ENCODE measurements at places on chromosomes 7 and 10. TPM values are rescaled to one million over a fixed set of nuclear protein-coding genes. Genes with fewer than 3 reads are reported as not detected.

The TEX36 gene
- total RNA-seq: not detected

The VSTM2A gene
- not detected for total RNA-seq

The ENTPD1 gene
- 0.37 TPM for total RNA-seq

The ACSM6 gene
- not detected for total RNA-seq

The KIN gene
- 15.0 TPM for total RNA-seq

The ADCK2 gene
- 16.5 TPM for total RNA-seq

The ALKBH4 gene
- 6.1 TPM for total RNA-seq

The MPP7 gene
- total RNA-seq: 11.0 TPM

The TMED4 gene
- 71.6 TPM for total RNA-seq

The CDCA7L gene
- 92.1 TPM for total RNA-seq

DNA sequence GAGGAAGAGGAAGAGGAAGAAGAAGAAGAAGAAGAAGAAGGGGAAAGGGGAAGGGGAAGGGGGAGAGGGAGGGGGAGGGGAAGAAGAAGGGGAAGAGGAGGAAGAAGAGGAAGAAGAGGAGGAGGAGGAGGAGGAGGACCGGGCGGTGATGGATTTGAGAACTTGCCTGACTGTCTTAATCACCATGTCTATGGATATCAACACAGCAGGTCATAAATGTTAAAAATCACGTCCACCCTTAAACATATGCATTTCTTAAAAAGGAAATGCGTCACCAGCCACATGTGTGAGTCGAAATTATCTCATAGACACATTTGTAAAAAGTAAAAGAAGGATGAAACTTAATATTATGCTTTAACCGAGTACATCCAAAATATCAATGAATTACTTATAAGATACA, 42.1 kb upstream of the INSIG1 start:
- peaks cover 9% of the 10 kb centered on the region for H3K4me1 ChIP-seq
- H3K27ac ChIP-seq: peak overlapping the region; percentile 53
- H3K27me3 ChIP-seq: peaks cover 8% of the 10 kb centered on the region
- no peaks in the 10 kb centered on the region for H3K36me3 ChIP-seq

- H3K4me1 ChIP-seq: peaks cover under 1% of the 10 kb centered on the region
- peaks cover 2% of the 10 kb centered on the region for H3K36me3 ChIP-seq
- H3K27ac ChIP-seq: no peak overlapping the region
- DNase-seq: no peak
- no peak overlapping the region for H3K4me3 ChIP-seq
These were observed 189.7 kb downstream of the ACTR3B start for GRCh38 chr7:152949253-152949652.

DNA sequence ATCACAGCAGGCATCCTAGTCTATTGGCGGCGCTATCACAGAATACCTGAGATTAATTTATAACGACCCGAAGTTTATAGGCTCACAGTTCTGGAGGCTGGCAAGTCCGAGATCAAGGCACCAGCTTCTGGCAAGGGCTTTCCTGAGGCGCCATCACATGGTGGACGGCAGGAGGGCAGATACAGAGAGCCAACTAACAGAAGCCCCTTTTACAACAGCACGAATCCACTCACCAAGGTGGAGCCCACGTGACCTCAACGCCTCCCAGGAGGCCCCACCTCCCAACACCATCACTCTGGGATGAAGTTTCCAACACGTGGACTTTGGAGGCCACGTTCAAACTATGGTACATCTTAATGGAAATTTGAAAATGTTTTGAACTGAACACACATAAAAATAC, 255.3 kb downstream of the ELFN1 start:
- peaks cover 86% of the 10 kb centered on the region for H3K4me1 ChIP-seq
- H3K27ac ChIP-seq: no peak overlapping the region
- DNase-seq: peak; percentile 45
- H3K4me3 ChIP-seq: peak overlapping the region; percentile 10

GRCh38 chr10:4053940-4054339, 268.9 kb upstream of the KLF6 start:
- DNase-seq: no peak
- H3K4me3 ChIP-seq: no peak overlapping the region
- H3K36me3 ChIP-seq: no peaks in the 10 kb centered on the region
- peaks cover 3% of the 10 kb centered on the region for H3K4me1 ChIP-seq
- H3K27ac ChIP-seq: no peak overlapping the region

DNA sequence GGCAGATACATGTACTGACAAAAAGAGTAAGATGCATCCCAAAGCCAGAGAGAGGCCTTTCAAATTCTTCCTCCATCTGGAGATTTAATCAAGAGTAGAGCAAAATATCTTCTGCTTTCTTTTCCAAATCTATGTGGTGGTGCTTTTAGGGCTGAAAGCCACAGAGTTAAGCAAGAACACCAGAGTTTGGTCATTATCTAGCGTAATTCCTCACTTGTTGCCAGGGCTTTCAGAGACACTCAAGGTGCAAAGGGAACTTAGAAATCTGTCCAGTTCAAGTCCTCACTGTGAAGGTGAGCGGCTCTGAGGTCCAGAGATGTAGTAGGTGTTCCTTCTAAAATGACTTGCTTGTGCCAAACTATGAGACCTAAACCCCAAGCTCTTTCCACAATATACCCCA, 10.9 kb upstream of the NFE2L3 start:
- H3K27me3 ChIP-seq: peaks cover 4% of the 10 kb centered on the region
- no peak for DNase-seq
- H3K4me3 ChIP-seq: no peak overlapping the region
- H3K36me3 ChIP-seq: no peaks in the 10 kb centered on the region
- H3K4me1 ChIP-seq: no peaks in the 10 kb centered on the region
- H3K27ac ChIP-seq: no peak overlapping the region

DNA sequence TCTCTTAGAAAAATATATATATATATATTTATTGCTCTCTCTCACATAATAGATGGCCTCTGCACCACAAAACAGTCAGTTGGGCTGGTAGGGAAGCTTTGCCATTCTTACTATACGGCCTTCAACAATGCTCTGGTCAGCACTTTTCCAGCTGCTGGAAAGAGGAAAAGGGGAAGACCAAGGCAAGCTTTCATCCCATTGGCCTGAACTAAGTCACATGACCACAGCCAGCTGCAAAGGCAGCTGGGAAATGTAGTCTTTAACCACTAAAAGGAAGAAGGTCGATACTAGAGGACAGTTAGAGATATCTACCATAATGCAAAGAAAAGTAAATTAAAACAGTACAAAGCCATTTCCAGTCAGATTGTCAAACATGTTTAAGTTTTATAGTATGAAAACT, 58.4 kb upstream of the MACROH2A2 start:
- no peaks in the 10 kb centered on the region for H3K4me1 ChIP-seq
- peak; percentile 28 for DNase-seq
- no peak overlapping the region for H3K4me3 ChIP-seq
- H3K27me3 ChIP-seq: peaks cover 8% of the 10 kb centered on the region
- no peak overlapping the region for H3K27ac ChIP-seq

- no peaks in the 10 kb centered on the region for H3K27me3 ChIP-seq
- H3K4me3 ChIP-seq: no peak overlapping the region
- H3K27ac ChIP-seq: no peak overlapping the region
- H3K36me3 ChIP-seq: peaks cover 6% of the 10 kb centered on the region
- H3K4me1 ChIP-seq: peaks cover 15% of the 10 kb centered on the region
- DNase-seq: no peak
These were observed 3.8 kb upstream of the TRIM56 start for GRCh38 chr7:101081432-101081831.

DNA sequence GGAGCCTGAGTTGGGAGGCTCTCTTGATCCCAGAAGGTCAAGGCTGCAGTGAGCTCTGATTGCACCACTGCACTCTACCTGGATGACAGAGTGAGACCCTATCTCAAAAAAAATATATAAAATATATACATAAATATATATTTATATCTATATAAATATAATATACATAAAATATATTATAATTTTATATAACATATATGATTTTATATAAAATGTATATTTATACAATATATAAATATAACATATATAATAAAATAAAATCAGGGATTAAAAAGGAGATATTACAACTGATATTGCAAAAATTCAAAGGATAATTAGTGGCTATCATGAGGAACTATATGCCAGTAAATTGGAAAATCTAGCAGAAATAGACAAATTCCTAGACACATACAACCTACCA, 353.5 kb upstream of the HPS1 start:
- H3K27me3 ChIP-seq: peaks cover 3% of the 10 kb centered on the region
- no peak overlapping the region for H3K27ac ChIP-seq
- no peaks in the 10 kb centered on the region for H3K4me1 ChIP-seq

GRCh38 chr7:121544726-121545125, 148.6 kb upstream of the FAM3C start:
- peaks cover 30% of the 10 kb centered on the region for H3K4me1 ChIP-seq
- no peaks in the 10 kb centered on the region for H3K36me3 ChIP-seq
- peaks cover 2% of the 10 kb centered on the region for H3K27me3 ChIP-seq
- peak overlapping the region; percentile 67 for H3K27ac ChIP-seq
- no peak for DNase-seq

GRCh38 chr10:2462581-2462980, 604.8 kb upstream of the PFKP start:
- H3K27me3 ChIP-seq: peaks cover 5% of the 10 kb centered on the region
- H3K4me1 ChIP-seq: no peaks in the 10 kb centered on the region
- no peak overlapping the region for H3K4me3 ChIP-seq
- H3K36me3 ChIP-seq: no peaks in the 10 kb centered on the region
- H3K27ac ChIP-seq: no peak overlapping the region

- H3K36me3 ChIP-seq: no peaks in the 10 kb centered on the region
- no peak overlapping the region for H3K27ac ChIP-seq
- DNase-seq: no peak
- peaks cover 6% of the 10 kb centered on the region for H3K27me3 ChIP-seq
- no peaks in the 10 kb centered on the region for H3K4me1 ChIP-seq
- no peak overlapping the region for H3K4me3 ChIP-seq
These were observed 137.6 kb downstream of the ZNF467 start for GRCh38 chr7:149635561-149636329.

DNA sequence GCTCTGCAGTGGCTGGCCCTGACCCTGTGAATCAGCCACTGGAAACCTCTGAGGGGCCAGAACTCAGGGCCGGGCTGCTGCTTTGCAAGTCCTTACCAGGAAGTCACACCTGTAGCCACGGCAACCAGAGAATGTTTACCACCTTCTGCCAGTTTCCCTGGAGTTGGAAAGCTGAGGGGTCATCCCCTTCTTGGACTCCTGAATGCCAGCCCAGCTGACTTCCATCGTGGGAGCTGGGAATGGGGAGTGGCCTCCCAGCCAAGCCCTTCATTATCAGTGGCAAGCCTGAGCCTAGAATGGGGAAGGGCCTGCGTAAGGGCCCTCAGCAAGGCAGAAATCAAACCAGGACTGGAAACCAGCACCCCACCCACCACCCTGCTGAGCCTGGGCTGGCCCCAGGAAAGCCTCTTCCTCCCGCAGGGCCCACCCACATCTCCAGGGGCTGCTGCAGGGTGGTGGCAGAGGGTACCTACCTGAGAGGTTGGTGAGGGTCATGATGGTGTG, 6.5 kb upstream of the CRHR2 start:
- H3K27me3 ChIP-seq: peaks cover 4% of the 10 kb centered on the region
- H3K4me1 ChIP-seq: no peaks in the 10 kb centered on the region
- no peak overlapping the region for H3K27ac ChIP-seq
- H3K36me3 ChIP-seq: no peaks in the 10 kb centered on the region

- H3K36me3 ChIP-seq: no peaks in the 10 kb centered on the region
- DNase-seq: no peak
- H3K27ac ChIP-seq: no peak overlapping the region
- peaks cover 4% of the 10 kb centered on the region for H3K27me3 ChIP-seq
- no peak overlapping the region for H3K4me3 ChIP-seq
These were observed 70.4 kb downstream of the LYZL2 start for GRCh38 chr10:30559180-30559579.

- no peaks in the 10 kb centered on the region for H3K27me3 ChIP-seq
- no peaks in the 10 kb centered on the region for H3K4me1 ChIP-seq
- H3K36me3 ChIP-seq: no peaks in the 10 kb centered on the region
These were observed 324.6 kb downstream of the ATRNL1 start for GRCh38 chr10:115417585-115418265.

DNA sequence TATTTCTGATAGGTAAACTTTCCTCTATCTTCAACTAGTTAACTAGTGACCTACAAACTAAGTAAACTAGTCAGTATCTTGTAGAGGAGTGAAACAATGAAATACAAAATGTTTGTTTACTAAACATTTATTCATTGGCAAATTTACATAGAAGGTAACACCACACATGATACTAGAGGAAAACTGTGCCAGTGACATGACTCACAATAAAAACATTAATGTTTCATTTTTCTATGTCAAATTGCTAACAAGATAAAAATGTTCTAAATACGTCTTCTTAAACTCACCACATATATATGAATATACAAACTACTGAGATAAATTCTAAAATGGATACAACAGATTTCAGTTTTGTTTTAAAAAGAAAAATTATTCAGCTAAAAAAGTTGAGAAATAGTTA, 471.3 kb downstream of the PARD3 start:
- no peak for DNase-seq
- H3K36me3 ChIP-seq: no peaks in the 10 kb centered on the region
- H3K27me3 ChIP-seq: peaks cover 1% of the 10 kb centered on the region

GRCh38 chr7:120431016-120431415, 158.0 kb downstream of the KCND2 start:
- H3K4me3 ChIP-seq: no peak overlapping the region
- no peaks in the 10 kb centered on the region for H3K36me3 ChIP-seq
- no peaks in the 10 kb centered on the region for H3K4me1 ChIP-seq
- no peak overlapping the region for H3K27ac ChIP-seq
- H3K27me3 ChIP-seq: no peaks in the 10 kb centered on the region

DNA sequence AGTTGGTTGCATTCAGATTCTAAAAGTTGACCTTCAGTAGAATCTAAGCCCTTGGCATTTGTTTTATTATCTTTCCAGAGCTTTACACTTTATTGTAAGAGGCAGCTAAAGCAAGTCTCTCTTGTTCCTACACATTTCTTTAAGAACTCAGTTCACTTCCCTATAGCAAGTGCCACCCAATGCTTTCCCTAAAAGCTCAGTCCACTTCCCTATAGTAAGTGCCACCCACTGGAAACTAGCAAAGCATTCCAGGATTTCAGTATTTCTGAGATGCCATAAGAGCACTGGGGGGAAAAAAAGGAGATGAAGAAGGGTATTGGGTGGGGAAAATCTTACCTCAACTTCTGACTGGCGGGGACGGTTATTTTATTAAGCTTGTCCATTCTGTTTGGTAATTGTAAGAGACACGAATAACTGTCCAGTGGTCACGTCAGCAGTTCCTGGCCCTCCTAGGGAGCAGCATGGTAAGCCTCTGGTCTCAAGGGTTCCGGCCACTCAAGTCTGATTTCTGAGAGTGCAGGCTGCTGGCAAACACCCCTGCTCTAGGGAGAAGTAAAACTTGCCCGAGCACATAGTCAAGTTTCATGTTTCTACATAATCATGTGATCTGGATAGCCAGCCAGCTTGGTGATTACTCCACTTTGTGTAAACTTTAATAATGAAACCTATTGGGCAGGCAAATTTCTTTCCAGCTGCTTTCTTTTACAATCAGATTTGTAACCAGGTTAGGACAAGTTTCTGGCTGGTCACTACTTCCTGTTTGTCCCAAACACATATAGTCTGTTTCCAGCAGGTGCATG, at the start of gene BLNK:
Gene BLNK, minus strand, starts transcription at position 554 of the 800 bp plus-strand sequence. Its CDS starts 171 bp downstream, at position 383.
- H3K36me3 ChIP-seq: no peaks in the 10 kb centered on the region
- no peak within 1 kb of the TSS for H3K27ac ChIP-seq
- peaks cover 5% of the 10 kb centered on the region for H3K4me1 ChIP-seq
- no peak within 1 kb of the TSS for H3K4me3 ChIP-seq

- DNase-seq: no peak
- H3K36me3 ChIP-seq: peaks cover 8% of the 10 kb centered on the region
- H3K27ac ChIP-seq: no peak overlapping the region
- H3K4me1 ChIP-seq: peaks cover 13% of the 10 kb centered on the region
- H3K4me3 ChIP-seq: no peak overlapping the region
These were observed 130.6 kb downstream of the CAMK1D start for GRCh38 chr10:12479924-12480323.

Measured in activated CD4-positive, alpha-beta T cell treated with anti-CD3 and anti-CD28 coated beads for 36 hours (primary cell).